M059J (cell line): ENCODE measurements at places on chromosomes 6 and 20.
A peak's percentile ranks its signal among the peaks of the same experiment; 100 is the strongest.

DNA sequence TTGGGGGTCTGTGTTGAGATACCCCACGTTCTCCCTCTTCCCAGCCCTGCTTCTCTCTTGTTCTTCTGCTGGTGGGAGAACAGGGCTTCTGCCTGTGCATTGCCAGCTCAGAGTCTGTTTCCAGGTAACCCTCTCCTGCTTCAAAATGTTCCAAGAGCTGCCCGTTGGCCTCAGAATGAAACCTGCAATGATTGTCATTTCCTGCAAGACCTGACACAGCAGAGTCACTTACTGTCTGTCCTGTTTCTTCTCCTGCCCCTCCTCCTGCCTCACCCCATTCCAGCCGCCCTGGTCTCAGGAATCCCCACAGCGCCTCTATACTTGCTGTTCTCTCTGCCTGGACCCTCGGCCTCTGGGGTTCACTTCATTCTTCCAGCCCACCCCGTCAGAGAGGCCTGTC, 81.4 kb upstream of the ARID1B start:
- DNase-seq = no peak

- DNase-seq = no peak
Observed at GRCh38 chr6:150363733-150364132, 5.1 kb upstream of the IYD start.

DNA sequence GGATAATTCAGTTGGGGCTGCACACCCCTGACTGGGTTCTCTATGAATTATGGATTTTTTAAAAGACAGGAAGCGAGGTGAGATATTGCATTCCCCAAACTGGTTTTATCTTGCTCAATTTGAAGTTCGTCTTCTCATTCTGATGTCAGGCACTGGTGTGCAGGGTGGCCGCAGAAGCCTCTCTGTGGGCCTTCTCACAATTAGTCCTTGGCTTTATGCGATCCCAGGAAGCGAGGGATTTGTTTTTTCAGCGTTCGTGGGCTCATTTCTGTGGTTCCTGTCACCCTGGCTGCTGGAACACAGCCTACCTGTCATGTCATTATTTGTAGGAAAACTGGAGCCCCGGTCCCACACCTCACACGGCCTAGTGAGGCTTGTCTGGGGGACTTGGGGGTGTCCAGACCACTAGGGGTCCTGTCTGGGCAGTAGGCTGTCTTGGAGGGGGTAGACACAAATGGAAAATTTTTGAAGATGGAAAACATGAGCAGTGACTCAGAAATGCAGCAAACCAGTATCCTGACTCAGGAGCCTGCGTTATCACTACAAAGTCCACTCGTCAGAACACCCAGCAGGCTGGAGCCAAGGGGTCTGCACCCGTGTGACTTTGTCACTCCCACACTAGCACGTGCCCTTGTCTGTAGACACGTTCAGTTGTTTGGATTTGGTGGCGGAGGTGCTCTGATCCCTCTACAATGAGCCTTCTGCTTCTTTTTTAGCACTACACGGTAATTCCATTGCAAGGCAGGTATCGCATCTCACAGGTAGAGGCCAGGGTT, 42.2 kb downstream of the GNAS-AS1 start:
- DNase-seq = peak; percentile 36

DNA sequence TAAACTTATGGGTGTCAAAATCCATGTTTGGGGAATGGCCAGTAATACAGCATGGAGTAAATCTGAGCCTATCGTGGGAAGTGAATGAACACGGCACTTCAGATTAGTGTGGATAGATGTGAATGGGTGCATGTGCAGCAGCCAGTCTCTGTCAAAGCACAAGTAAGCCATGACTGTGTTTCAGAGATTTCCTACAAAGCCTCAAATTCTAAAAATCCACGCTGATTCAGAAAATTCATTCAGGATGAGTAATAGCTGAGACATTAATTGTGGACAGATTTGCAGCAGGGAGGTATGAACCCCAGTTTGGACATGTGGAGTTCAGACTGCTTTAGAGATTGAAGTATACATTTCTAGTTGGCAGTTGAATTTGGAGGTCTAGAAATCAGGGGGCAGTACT, 115.1 kb downstream of the QKI start:
- peak; percentile 95 for DNase-seq

DNA sequence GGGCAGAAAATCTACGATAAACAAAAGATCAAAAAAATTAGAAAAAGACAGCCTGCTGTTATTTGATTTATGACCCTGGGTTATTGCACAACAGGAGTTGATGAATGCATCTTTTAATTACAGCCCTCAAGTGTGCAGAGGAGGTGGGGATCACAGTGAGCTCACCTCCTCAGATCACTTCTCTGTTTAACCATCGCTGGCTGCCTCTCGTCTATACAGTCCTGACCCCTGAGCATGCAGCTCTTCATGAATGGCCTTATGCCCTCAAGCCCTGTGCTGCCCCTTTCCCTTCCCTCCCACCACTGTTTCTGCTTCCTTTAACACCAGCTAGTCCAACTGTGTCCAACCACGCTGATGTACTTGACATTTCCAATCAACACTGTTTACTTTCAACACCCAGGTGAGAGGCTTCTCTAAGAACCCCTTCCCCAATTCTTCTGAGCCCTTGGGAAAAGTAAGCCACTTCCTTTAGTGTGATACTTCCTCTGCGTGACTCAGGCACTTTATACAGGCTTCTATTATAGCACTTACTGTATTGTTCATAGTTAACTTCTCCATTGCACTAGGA, 60.6 kb upstream of the RIPOR2 start:
- DNase-seq = no peak

- no peak for DNase-seq
Observed at GRCh38 chr6:148457843-148458159, 115.2 kb downstream of the SASH1 start.

DNA sequence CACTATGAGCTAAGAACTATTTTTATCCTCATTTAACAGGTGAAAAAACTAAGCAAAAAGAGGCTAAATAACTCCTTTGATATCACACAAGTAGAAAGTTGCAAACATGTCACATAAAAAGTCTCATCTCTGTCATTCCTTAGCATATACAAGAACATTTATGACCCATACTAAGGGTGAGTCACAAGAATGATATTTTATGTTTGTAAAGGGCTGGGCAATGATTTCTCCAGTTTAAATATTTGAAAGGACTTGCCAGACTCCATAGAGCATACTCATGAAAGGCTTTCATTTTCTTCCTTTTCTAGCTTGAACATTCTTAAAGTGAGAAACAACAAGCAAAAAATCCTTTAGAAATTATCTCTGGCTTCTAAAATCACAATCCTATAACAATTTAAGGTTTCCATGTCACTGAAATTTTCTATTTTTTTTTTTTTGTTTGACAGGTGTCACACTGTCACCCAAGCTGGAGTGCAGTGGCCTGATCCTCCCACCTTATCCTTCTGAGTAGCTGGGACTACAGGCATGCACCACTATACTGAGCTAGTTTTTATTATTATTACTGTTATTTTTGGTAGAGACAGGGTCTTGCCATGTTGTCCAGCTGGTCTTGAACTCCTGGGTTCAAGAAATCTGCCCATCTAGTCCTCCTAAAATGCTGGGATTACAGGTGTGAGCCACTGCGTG, 338.0 kb upstream of the KHDRBS2 start:
- DNase-seq = no peak

DNA sequence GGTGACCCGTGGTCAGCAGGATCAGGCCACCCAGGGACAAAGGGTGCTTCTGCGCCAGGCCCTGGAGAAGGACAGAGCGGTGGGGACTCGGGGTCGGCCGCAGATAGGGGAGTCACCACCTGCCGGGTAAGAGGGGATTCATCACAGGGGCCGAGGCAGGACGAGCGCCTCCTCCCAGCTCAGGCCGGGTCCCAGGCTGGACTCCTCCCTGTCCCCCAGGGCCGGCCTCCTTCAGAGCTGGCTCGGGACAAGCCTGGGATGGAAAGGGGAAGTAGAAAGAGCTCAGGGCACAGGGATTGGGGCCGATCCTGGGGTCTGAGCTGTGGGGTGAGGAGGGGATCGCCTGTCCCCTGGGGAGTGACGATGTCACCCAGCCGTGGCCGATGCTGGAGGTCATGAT, 154.6 kb upstream of the PROKR2 start:
- no peak for DNase-seq

DNA sequence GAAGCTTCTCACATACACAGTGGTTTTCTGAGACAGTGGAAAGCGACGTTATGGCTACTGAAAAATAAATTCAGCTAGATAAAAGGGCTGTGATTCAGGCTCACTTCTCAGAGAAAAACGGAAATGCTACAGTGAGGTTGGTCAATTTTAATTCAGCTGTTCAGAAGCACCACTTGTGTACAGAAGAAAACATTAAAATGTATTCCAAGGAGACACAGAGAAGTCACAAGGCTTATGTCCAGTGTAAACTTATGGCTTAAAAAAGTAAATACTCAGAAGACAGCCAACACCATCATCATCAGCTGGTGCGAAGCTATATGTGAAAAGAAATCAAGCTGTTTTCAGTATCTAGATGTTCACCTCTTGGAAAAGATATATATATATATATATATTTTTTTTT, 68.6 kb downstream of the ABHD12 start:
- DNase-seq = no peak

- DNase-seq = no peak
Observed at GRCh38 chr20:59273739-59274357, 26.6 kb upstream of the EDN3 start.

DNA sequence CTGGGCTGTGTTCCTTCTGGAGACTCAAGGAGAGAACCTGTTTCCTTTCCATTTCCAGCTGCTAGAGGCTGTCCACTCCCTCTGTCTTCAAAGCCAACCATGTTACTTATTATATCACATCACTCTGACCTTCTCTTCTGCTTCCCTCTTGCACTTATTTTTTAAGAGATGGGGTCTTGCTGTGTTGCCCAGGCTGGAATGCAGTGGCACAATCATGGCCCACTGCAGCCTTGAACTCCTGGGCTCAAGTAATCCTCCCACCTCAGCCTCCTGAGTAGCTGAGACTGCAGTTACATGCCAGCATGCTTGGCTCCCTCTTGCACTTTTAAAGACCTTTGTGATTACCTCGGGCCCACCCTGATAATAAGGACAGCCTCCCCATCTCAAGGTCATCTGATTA, 160.0 kb upstream of the DTNBP1 start:
- no peak for DNase-seq

DNA sequence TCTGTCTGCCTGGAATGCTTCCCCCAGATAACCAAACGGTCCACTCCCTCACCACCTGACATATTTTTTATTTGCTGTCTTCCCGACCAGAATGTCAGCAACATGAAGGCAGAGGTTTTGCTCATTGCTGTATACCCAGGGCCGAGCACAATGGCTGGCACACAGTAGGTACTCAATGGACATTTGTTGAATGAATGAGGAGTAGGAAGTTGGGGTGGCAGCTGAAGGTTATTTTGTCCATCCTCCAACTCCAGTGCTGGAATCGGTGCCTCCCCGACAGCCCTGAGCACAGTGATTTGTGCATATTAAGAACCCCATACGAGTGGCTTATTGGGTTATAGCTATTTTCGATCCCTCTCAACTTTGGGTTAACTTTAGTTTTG, 10.3 kb downstream of the DUSP15 start:
- DNase-seq = no peak

GRCh38 chr20:51218603-51219002, 195.7 kb upstream of the KCNG1 start:
- no peak for DNase-seq

- DNase-seq = no peak
Observed at GRCh38 chr6:142336183-142336582, 34.4 kb downstream of the ADGRG6 start.

GRCh38 chr6:156735751-156736150, 41.4 kb upstream of the ARID1B start:
- DNase-seq = no peak
